Brain (organoid and tissue), 16 donors: ENCODE measurements at places on chromosomes 5 and 9. TPM values are rescaled to one million over a fixed set of nuclear protein-coding genes. Genes with fewer than 3 reads are reported as not detected.

CDKN2A gene
- 173 TPM for polyA plus RNA-seq

ORM2 gene
- polyA plus RNA-seq, result 0.49 TPM

SPATA9 gene
- 0.34 TPM for polyA plus RNA-seq

RAB3C gene
- 17.1 TPM for polyA plus RNA-seq

ADAMTS6 gene
- polyA plus RNA-seq, result 0.08 TPM

PRLR gene
- polyA plus RNA-seq, result 0.07 TPM

PCA3 gene
- polyA plus RNA-seq, result not detected

SLC25A48 gene
- polyA plus RNA-seq, result 23.1 TPM

TSSK1B gene
- not detected for polyA plus RNA-seq

LRRTM2 gene
- 2.8 TPM for polyA plus RNA-seq

LCN15 gene
- 32.6 TPM for polyA plus RNA-seq

ADRB2 gene
- 0.53 TPM for polyA plus RNA-seq

GABRA6 gene
- polyA plus RNA-seq, result not detected

VLDLR gene
- 11.8 TPM for polyA plus RNA-seq

RECK gene
- 2.5 TPM for polyA plus RNA-seq

SGCD gene
- polyA plus RNA-seq, result 1.9 TPM

CMYA5 gene
- 0.42 TPM for polyA plus RNA-seq

CARD9 gene
- polyA plus RNA-seq, result 0.58 TPM

ENTREP1 gene
- 4.3 TPM for polyA plus RNA-seq

PHYHD1 gene
- polyA plus RNA-seq, result 14.9 TPM

N4BP3 gene
- 8.8 TPM for polyA plus RNA-seq
